ENCODE measurements at places on chromosomes 3 and 15.

DNA sequence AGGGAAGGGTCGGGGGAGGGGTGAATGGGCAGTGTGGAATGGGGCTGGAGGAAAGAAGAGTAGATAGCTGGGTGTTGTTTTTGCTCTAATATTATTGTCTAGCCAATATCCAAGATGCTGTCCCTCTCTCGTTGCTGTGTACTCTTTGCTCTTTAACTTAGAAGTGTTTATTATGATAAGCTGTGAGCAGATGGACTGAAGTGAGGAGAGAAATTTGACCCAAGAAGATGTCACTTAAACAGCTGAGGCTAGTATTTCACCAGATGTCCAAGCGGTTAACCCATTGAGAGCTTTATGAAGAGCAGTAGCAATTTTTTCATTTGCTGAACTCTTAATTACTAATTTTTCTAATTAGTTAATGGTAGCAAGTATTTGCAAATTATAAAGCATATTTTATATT is 212.2 kb upstream of the TP63 start:
- DNase-seq: no peak

DNA sequence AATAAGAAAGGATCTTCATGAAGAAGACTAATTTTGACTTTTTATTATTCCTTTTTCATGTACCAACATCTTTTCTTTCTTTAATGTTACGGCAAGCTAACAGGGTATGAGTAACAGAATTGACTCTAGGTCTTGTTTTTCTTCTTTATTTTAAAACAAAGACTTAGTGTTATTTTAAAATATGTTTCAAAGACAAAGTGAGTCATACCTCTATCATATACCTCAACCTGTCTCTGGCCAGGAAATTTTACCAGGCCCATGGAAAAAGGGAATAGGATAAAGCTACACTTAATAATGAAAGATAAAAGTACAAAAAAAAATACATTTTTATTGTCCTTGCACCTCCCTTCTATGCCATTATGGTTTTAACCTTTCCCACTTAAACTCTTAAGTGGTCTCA is 57.4 kb downstream of the ZNF148 start:
- no peak for DNase-seq

- no peak for DNase-seq
These were observed 42.7 kb downstream of the DUT start for GRCh38 chr15:48373821-48374451.

DNA sequence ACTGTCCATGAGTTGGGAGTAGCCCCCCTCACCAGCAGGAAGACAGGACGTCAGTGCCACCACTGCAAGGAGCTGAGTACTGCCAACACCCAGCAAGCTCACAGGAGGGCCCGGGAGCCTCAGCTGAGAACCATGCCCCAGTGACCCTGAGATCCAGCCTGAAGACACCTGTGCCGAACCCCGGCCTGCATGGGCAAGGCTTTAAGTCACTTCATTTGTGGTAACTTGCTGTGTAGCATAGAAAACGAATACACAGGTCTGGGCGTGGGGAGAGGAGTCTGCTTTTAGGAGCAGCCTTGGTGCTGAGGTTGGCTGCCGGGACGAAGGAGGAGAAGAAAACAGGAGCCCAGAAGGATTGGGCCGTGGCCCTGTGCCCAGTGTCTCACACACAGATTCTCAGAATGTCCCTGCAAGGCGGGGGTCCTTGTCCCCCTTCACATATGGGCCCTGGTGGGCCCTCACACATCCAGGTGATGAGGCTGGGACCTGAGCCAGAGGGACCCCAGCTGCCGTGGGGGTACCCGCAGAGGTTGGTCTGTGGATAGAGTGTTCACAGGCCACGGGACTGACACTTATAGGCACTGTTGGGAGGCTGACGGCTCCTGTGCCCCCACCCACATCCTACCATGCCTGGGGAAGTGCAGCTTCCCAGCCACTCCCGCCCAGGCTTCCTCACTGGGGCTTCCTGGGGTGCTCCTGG is 85.3 kb downstream of the PLXNA1 start:
- no peak for DNase-seq

DNA sequence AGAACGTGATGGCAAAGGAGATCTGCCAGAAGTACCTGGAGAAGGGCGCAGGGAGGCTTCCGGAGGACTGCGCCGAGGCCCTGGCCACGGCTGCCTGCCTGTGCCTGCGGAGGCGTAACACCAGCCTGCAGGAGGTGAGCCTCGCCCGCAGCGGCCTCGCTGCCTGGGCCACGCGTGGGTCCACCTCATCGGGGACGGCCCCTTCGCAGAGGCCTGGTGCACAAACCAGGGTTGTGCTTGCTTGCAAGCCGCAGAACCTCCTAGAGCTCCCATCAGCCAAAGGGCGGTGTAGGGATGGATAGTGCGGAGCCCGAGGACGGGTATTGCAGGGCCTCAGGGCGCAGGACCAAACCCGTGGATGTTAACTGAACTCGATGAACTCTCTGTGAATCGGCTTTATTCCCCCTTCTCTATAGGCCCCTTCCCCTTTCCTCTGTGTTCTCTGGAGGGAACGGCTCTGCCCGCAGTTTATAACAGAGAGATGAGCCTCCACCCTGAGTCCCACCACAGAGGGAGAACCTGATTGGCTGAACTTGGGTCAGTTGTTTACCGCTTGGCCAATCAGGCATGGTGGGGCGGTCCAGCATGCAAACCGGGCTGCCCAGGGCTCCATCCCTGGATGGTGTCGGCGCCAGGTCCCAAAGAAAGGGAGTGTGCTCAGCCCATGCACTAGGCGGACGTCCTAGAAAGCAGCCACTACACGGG is 13.6 kb upstream of the TATDN2 start:
- DNase-seq: no peak

Data from common myeloid progenitor, CD34-positive (primary cell).